AG09309 (cell line): ENCODE measurements at places on chromosomes 1 and 21.

DNA sequence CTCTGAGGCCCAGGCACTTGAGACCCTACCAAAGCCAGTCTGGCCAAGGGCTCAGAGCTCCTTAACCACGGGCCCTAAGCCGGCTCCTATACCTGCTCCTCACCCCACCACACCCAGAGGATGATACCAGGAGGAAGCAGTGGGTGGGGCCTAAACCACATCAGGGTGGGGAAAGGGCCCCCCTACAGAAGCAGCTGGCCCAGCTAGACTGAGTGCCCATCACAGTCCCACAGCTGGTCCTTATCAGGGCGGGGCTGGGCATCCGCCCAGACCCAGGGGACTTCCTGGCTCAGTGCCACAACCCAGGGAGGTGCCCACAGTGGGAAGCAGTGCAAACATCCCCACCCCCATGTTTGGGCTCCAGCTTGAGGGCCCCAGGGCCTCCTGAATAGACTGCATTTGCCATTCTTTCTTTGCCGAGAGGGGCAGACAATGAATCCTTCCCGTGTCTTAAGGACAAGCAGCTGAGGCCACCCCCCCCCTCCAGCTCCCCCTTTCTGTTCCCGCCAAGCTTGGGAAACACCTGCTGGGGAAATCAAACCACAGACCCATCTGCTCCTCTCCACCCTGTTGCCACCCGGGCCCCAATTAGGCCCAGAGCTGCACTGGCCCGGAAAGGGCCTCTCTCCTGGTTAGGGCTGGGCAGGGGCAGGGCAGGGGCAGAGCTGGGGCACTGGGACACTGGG lies 6.2 kb downstream of the E2F2 start:
- no peak for DNase-seq

DNA sequence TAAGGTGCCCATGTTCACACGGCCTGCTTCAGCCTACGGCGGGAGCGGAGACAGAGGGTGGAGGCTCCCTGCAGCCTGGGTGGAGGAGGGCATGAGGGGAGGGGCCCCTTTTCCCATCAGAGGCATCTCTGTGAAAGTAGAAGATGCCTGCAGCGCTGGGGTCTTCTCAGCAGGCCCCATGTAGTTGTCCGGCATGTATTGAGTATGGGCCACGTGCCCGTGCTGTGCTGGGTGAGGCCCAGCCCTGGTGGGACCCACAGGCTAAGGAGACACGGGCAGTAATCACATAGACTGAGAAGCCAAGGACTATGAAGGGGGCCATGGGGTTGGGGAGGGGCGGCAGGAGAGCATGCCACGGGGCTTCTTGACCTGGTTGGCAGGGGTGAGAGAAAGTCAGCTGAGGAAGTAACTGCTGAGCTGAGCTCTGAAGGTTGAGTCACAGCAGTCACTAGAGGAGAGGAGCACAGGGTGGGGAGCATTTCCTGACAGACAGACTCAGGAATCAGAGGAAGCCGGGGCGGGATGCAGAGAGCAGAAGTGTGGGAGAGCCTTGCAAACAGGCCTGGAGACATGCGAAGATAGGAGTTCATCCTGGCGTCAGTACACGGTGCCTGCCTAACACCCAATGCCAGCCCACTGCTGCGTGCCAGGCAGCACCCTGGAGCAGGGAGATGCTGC lies 21.6 kb downstream of the PSEN2 start:
- DNase-seq: no peak

- DNase-seq: no peak
Observed at GRCh38 chr21:34649400-34649799, 19.4 kb upstream of the CLIC6 start.

DNA sequence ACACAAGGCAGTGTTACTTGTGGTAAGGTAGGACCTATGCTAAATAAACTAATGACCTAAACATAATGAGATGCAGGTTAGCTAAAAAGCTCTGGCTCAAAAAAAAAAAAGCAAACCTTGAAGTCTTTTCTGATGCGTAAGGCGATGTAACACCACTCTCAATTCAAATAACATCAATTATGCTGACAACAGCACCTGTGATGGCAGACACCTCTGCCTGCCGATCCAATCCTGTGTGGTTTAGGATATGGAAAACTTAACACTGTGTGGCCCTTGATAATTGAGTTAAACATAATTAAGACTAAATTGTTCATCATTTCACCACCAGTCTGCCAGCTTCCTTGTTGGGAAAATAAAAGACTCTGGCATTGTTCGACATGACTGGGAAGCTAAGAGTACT lies 9.1 kb downstream of the RPAP2 start:
- DNase-seq: no peak

- peak; percentile 8 for DNase-seq
Observed at GRCh38 chr21:31370893-31371544, 27.0 kb upstream of the TIAM1 start.

- DNase-seq: no peak
Observed at GRCh38 chr1:159985473-159985872, 31.4 kb upstream of the SLAMF9 start.

DNA sequence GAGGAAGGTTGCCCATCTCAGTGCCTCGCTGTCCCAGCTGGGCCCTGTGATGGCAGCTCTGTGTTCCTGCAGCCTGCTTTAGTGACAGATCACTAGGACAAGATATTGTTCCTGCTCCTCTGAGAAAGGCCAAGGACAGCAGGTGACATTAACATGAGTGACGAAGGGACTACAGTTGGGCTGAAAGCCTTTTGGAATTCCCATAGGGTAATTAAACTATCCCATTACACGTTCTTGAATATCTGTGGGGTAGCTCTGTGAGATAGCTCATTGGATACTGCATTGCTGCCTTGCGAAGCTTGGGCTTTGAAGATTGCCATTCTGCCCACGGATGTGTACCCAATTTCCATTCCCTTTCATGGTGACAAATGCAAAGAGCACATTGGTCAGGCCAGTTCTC lies 78.2 kb upstream of the COA6 start:
- DNase-seq: no peak

GRCh38 chr1:184270556-184270955 lies 116.3 kb upstream of the C1orf21 start:
- no peak for DNase-seq

GRCh38 chr1:207335695-207336363 lies 14.4 kb downstream of the CD55 start:
- no peak for DNase-seq

- no peak for DNase-seq
Observed at GRCh38 chr1:96837057-96837780, 115.6 kb downstream of the PTBP2 start.

DNA sequence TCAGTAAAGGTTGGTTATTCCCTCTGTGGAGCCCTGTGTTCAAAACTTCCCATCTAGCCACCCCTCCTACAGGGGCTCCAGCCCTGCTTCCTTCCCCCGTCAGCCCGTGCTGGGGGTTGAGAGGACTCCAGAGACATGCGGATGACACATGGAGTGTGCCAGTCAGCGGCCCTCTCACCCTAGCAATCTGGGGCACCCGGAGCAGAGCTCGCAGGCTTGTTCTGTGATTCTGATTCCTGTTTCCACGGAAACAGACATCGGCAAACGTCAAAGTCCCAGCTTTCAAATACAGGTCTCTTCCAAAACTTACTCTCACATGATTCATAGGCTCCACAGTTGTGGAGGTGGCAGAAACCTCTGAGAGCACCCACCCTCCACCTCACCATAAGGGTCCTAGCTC lies 9.8 kb upstream of the SSBP3 start:
- DNase-seq: no peak

GRCh38 chr1:1024771-1025699 lies 5.1 kb downstream of the AGRN start:
- no peak for DNase-seq

DNA sequence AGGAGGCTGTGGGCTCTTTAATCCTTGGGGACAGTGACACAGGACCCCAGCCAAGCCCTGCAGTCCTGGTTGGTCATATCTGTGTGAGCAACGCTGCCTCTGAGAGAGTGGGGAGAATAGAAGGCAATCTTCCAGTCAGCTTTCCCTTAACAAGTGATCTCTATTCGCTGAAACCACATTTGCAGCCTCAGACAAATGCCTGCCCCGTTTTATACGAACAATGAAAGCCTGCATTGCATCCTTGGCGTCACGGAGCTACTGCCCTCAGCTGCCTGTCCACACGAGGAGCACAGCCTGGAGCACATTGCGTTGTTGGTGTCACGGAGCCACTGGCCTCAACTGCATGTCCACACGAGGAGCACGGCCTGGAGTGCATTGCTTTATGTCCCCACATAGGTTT lies 150.2 kb upstream of the ARHGEF16 start:
- DNase-seq: no peak

- DNase-seq: peak; percentile 23
Observed at GRCh38 chr1:182120411-182121258, 59.1 kb upstream of the ZNF648 start.

DNA sequence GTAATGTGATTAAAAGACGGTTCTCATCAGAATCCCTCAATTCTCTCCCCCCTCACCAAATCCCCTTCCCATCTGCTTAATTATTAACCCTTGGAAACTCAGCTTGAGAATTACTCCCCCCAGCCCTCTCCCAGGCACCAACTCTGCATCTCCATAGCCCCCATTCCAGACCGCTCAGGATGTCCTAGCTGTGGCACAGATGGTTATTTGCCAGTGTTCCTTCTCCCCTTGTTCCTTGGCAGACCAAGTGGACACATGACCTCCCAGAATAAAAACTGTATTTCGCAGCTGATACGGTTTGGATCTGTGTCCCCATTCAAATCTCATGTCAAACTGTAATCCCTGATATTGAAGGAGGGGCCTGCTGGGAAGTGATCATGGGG lies 14.6 kb downstream of the HENMT1 start:
- DNase-seq: no peak

DNA sequence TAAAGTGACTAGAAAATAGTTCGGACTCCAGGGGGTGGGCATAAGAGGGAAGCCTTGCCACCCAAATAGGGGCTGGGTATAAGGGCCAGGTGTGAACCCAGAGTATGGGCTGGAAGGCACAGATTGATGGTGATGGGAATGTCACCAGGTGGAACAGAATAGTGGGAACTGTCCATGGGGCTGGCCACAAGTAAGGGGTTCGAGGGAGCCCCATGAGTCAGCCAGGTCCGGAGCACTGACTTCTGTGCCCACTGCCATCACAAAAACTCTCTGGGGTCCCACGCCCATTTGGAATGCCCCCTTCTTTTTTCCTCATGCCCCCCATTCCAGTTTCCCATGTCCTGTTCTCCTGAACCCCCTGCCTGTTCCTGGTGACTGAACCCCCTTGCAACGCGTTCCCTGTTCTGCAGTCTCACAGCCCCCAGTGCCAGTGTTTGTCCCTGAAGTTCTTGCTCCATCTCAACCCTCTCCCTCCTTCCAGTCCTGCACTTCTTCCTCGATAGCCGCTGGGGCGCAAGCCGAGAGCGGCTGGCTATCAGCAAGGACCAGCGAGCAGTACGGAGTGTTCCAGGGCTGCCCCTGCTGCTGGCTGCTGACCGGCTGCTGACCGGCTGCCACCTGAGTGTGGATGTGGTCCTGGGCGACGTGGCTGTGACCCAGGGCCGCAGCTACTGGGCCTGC lies 7.9 kb downstream of the TRIM46 start:
- no peak for DNase-seq

DNA sequence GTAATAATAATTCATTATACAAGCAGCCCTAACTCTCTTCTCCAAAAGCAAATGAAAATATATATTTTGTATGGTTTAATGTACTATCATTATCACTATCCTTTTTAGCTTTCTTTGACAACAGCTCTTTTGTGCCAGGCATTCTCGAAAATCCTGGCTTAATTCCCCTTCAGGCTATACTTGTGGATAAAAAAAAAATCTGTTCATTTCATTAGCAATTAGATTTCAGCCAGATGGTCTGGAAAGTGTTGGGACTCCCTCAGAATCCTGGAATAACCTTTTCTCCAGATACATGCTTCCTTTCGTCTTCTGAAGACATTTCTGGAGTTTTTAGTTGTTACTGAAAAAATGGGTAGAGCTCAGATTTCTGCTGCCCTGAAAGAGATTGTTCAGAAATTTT lies 83.4 kb upstream of the PLPPR4 start:
- no peak for DNase-seq

GRCh38 chr1:69967245-69967766 lies 238.1 kb downstream of the LRRC40 start:
- DNase-seq: no peak

- DNase-seq: no peak
Observed at GRCh38 chr1:211797994-211798393, 32.6 kb downstream of the LPGAT1 start.

- DNase-seq: no peak
Observed at GRCh38 chr1:104780470-104781078, 1030.9 kb downstream of the AMY1C start.

DNA sequence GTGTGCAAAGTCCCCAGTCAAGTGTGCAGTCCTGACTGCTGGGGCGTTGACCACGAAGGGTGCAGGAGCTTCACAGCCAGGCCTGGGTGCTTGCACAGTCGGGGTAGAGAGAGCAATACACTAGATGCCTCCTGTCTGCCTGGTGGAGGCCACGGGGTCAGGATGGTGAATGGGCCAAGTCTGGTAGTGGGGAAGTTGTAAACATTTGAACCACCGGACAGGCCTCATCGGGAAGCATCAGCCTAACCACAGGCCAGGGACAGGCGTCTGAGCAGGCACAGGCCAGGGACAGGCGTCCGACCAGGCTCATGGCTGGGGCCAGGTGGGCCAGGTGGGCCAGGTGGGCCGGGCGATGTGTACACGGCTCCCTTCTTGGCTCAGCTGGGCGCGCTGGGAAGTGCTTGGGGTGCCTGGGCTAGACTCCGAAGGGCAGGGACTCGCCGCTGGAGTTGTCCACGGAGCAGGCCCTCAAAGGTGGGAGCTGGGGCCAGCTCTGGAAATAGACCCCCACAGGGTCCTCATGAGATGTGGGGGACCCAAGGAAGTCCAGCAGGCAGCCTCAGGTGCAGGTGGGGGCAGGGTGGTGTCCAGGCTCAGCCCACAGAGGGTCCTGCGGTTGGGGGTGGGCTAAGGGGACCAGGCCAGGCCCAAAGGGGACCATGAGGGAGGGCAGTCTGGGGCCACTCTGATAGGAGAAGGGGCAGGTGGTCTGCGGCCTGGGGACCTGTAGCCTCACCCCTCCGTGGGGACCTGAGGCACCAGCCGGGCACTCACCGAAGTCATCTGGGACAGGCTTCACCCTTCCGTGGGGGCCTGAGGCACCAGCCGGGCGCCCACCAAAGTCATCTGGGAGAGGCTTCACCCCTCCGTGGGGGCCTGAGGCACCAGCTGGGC lies 15.0 kb downstream of the COL6A1 start:
- DNase-seq: no peak
